ENCODE measurements at places on chromosomes 12 and 14. TPM values are rescaled to one million over a fixed set of nuclear protein-coding genes. Genes with fewer than 3 reads are reported as not detected.

The GPR137C gene
- total RNA-seq, result 2.7 TPM

The SINHCAF gene
- 424 TPM for total RNA-seq

The KRT78 gene
- total RNA-seq, result not detected

The PPP4R4 gene
- total RNA-seq, result 8.1 TPM

The SMAGP gene
- 11.7 TPM for total RNA-seq

The GPR135 gene
- 1.6 TPM for total RNA-seq
